Caudate nucleus (tissue), 63 donors: ENCODE measurements at places on chromosomes 4 and X.

DNA sequence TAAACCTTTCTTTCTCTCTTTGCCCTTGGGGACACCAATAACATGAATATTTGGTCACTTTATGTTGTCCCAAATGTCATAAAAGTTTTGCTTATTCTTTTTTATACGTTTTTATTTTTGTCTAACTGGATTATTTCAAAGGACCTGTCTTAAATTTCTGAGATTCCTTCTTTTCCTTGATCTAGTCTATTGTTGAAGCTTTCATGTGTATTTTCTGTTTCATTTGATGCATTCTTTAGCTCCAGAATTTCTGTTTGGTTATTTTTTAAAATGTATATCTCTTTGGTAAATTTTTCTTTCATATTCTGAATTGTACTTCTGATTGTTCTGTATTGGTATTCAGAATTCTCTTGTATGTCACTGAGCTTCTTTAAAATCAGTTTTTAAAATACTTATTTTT, 88.3 kb downstream of the PTCHD1 start:
- DNase-seq: no peak

DNA sequence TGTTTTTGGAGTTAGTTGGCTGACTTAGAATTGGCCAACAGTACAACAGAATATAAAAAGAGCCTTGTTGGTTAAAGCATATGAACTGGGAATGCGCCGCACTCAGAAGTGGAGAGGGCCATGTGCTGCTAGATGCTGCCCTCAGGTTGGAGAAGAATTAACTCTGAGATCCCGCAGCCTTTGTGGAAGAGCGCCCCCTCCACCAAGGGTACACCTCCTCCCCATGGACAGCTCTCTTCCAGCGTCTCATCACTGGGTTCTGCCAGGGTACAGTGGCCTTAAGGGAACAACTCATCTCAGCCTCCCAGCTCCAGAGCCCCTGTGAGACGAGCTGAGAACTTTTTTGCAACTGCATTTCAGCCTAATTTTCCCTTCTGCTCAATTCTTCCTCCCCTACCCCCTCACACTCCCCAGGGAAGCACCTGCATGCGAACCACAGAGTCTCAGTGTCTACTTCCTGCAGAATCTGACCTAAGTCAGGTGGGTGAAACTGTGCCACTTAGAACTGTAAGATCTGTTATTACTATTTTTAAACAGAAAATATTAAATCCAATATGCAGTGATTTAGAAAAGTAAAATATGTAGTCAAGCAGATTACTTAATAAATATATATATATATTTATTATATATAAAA, 380.6 kb downstream of the RAB28 start:
- DNase-seq: no peak

DNA sequence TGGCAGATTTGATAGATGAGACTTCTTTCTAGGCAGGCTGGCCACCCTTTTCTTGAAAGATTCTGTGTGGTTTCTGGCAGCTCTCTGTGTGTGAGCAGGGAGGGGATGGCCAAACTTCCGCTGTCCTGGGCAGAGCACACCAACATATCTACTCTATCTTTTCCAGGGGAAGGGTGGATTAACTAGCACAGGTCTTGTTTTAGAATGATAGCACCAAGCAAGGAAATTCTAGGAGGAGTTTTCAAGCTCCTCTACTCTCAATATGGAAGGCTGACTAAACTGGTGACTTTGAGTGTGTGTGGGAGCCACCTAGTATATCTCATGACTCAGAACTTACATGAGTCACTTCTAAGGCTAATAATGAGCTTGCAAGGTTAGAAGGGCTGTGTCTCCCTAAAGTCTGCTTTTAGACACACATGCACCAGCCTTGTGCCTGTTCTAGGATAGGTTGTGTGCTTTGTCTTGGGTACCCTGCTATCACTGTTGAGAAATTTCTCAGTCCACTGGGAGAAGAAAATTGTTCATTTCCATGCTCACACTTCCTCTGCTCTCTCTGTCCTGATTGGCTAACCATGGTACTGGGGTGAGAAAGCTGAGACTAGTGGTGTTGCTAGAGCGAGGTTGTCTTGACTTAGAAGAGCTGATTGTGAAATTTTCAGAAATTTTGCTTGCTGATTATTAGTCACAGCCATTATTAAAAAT, 72.9 kb downstream of the YIPF6 start:
- DNase-seq: peak; percentile 15

DNA sequence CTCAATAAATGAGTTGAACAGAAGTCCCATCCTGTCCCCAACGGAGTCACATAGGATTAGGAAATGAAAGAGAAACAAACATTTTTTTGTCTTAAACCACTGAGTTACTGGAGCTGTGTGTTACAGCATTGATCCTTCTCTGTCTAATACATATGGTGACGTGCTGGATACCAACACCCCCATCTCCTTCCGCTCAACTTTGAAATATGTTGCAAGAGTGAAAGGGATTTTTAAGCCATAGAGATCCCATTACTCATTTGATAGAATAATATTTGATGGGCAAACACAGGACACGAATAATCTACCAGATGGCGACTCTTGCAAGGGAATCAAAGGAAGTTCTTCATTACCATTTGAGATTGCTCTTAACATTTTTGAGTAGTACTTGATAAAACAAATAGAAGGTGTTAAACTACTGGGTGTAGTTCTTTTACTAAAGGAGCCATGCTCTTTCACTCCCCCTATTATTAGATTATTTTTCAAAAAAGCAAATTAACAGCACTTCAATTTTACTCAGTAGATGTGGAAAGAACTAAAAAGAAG, 140.5 kb downstream of the PACRGL start:
- DNase-seq: no peak

GRCh38 chrX:118503260-118504041, 7.8 kb downstream of the DOCK11 start:
- DNase-seq: no peak

DNA sequence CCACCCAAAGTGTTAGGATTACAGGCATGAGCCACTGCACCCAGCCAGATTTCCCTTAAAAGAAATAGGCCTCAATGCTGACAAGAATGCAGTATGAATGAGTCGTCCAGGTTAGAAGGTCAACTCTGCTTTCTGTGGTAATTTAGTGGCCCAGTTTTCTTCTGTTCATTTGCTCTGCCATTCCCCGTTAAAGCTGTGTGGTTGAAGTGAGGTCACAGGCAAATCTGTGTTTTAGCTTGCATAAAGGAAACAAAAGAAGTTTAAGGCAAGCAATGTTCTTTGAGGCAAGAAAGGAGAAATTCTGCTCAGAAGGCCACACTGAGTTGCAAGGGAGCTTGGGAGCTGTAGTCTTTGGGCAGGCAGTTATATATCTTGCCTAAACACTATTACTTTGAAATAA, 176.8 kb downstream of the LARP7 start:
- DNase-seq: no peak

- no peak for DNase-seq
Observed at GRCh38 chr4:115850799-115851509, 737.5 kb upstream of the NDST4 start.

GRCh38 chr4:42816189-42816879, 76.2 kb upstream of the GRXCR1 start:
- DNase-seq: no peak

GRCh38 chr4:177638871-177639270, 196.6 kb upstream of the AGA start:
- no peak for DNase-seq
